Caco-2 (cell line): ENCODE measurements at places on chromosomes 7 and 10.

GRCh38 chr7:140456551-140457051 lies 22.7 kb downstream of the MKRN1 start:
- DNase-seq, result no peak

- DNase-seq, result no peak
Observed at GRCh38 chr7:121138262-121138933, 149.9 kb downstream of the CPED1 start.

DNA sequence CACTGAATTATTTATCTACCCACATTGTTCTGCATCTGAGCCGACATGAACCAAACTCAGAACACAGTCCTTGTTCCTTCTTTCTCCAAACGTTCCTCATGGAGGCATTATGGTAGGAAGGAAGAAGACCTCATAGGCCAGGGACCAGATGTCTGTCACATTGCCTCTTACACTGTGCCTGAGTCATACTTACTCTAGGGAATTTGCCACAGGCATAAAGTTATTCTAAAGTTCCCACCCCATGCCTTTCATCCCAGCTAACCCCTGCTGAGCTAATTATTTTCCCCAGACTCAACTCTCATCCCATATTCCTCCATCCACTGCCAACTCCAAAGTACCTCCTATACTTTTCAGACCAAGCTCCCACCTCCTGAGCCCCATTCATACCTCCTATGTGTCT lies 21.2 kb downstream of the MAT1A start:
- DNase-seq, result no peak

- no peak for DNase-seq
Observed at GRCh38 chr7:51209426-51209825, 107.2 kb downstream of the COBL start.
